T-helper 17 cell (primary cell): ENCODE measurements at places on chromosomes 3 and 15.
A peak's percentile ranks its signal among the peaks of the same experiment; 100 is the strongest.

DNA sequence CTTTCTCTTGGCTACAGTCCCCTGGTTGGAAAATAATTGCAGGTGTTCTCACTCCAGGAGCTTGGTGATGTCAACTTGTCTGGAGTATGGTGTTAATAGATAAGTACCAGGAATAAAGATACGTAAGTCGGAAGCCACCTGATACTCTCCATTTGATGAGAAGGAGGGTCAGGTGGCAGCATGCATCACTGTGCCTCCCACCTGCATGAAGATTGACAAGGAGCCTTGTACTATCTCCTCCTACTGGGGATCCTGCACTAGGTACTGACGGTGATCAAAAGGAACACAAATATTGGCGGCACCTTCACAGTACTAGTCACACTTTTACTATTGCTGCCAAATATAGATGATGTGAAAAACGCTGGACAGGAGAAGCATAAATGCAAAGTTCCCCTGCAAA, 32.6 kb upstream of the GABRB3 start:
- no peak for DNase-seq

DNA sequence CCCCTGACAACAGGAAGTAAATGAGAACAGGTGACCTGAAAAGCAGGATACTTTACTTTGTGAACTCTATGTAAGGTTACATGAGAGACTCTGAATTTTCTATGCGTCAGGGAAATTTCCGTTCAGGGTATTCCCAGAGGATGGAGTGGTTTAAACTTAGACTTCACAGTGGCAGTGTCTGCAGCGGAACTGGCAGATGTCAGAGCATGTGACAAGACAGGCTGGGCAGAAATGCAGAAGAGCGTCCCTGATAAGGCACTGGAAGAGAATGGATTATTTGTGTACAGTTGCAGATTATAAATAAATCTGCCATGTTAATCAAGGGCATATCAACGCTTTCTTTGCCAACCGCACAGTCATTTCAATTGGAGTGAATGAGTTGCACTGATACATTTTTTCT, 598.4 kb upstream of the ZNF717 start:
- DNase-seq, result no peak

GRCh38 chr15:63492541-63493077, 11.8 kb upstream of the USP3 start:
- DNase-seq, result no peak

GRCh38 chr3:41148478-41148877, 50.8 kb upstream of the CTNNB1 start:
- DNase-seq, result no peak

GRCh38 chr3:157147099-157147803, 12.7 kb downstream of the CCNL1 start:
- no peak for DNase-seq

DNA sequence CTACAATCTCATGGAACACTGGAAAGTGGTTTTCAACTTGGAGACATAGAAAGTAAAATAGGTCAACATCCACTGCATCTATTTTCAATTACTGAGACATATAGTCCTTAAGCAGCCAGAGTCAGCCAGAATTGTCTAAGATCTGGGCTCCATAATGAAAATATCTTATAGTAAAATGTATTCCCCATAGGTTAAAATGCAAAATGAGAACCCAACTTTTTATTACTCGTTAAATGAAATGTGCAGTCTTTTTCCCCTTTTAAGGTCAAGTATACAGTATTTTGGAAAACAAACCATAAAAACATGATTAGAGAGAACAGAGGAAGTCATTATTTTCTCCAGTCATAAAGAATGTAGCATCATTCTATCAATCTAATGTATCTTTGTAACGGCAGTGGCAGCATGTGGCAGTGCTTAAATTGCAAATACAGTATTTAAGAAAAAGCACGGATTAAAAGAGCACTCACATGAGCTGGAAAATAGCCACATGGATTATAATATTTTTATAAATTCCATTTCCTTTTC, 64.4 kb upstream of the CPB1 start:
- DNase-seq, result no peak

DNA sequence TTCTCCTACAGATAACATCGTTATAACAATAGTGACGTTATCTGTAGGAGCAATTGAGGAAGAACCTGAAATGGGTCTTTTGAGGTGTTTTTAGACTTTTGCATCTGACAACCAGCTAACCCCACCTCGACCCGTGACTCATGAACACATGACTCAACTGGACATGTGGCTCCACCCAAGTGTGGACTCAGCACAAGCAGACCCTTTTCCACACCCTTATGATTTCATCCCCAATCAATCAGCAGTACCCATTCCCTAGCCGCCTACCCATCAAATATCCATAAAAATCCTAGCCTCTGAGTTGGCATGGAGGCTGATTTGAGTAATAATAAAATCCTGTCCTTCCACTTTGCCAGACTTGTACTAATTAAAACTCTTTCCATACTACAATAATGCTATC, 255.4 kb downstream of the ARPP21 start:
- DNase-seq, result no peak

DNA sequence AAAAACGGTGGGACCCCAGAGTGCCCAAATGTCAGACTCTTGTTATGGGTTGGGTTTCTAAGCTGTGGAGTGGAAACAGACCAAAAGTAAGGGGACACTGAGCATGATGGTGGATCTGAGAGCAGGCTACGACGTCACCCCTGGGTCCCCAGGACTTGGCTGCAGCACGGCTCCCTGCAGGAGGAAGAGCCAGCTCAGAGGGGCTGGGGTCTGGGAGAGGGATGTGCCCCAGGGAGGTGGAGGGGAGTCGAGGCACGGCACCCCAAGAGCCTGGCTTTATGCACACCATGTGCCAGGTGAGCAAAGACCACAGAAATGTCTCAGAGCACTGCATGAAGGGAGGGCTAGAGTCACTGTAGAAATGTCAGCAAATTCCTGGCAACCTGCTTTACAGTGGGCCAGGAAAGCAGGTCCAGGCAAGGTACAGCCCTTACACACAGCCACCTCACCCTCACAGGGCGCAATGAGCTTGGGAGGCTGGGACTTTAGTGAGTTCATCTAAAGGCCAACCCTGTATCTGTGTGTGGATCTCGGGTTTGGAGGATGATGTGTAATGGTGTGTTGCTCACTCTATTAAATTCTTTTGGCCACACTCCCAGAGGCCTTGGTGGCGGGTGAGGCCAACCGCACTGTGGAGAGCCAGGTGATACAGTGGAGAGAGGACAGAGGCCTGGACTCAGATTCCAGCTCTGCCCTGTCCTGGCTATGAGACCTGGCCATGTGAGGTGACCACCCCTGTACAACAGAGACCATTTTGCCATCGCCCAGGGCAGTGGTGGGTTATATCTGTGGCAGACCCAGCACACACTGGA, 14.1 kb downstream of the CTSH start:
- DNase-seq, result no peak

DNA sequence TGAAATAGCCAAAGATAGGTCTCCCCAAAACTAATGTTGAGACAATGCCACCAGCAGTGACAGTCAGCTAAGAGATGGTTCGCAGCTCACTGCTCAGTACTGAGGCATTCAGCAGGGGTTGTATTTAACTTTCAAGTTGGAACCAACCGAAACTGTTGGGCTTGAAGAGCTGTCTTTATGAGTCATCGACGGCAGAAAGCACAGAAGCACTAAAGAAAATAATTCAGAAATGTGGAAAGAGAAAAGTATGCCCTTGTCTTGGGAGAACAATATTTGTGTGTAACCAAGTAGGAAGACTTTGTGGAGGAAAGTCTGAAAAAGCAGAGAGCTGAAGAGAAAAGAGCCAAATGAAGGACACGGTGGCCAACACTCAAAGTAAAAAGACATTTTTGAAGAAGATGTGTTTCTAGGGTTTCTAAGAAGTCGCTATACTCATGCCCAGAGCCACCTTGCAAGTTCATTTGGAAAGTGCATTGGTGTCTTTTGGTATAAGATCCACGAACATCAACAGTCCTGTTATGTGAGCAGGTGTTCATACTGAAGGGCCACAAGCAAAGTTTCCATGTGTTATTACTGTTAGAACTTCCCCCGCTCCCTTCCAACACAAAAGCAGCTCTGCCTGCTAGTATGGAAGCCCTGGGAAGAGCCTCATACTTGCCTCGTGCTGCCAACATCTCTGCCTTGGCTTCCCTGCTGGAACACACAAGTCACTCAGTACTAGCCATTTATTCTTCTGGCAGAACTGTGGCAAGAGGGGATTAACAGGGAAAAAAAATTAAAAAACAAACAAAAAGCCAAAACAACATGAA, 4.1 kb upstream of the RARB start:
- no peak for DNase-seq

- DNase-seq, result no peak
These were observed 58.9 kb upstream of the ETV5 start for GRCh38 chr3:186167646-186168395.

- no peak for DNase-seq
These were observed 12.0 kb upstream of the CTXND1 start for GRCh38 chr15:80264031-80264430.

DNA sequence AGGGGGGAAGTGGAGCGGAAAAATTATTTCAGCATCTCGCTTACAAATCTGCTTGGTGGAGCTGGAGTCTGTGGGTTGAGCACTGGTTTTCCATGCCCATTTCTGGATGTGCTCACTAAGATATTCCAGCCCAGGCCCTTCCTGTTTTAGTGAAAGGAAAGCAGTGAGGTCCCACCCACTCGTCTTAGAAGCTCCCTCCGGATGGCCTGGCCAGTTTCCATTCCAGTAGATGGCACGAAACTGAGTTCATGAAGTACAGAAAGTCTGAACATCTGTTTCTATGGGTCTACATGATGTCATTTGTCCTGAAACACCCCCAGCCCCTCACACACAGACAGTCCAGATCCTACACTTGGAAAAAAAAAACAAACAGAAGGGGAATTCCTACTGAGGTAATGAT, 31.9 kb upstream of the THSD4 start:
- no peak for DNase-seq

DNA sequence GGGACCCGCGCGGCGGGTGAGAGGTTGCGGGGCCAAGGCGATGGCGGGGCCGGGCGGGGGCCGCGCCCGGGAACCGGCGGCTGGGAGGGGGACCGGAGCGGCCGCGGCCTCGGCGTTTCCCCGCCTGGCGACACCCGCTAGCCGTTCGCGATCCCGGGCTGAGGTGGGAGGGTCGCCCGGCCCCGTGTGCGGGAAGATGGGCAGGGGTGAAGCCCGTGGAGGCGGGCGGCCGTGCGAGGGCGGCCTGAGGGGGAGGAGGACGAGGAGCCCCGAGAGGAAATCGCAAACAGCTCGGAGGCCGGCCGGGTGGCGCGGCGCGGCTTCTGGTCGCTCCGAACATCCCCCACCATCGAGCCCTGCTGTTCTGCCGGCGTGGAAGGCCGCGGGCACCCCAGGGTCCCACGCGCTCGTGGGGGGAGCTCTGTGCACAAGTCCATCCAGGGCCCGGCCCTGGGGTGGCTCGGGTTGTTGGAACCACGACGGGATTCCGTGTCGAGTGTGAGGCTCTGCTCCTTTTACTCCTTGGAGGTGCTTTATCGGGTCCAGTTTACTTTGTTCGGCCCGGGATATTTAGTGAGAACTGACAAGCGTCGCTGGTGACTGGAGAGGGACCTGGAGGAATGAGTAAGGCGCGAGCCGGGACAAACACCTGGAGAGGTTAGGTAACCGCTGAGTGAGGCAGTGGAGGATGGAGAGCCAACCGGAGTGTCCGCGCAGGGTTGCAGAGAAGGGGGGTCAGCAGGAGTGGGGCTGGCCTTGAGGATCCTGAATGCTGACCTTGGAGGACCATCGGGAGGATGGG, 728 bp downstream of the CRTC3 start:
- peak; percentile 15 for DNase-seq

DNA sequence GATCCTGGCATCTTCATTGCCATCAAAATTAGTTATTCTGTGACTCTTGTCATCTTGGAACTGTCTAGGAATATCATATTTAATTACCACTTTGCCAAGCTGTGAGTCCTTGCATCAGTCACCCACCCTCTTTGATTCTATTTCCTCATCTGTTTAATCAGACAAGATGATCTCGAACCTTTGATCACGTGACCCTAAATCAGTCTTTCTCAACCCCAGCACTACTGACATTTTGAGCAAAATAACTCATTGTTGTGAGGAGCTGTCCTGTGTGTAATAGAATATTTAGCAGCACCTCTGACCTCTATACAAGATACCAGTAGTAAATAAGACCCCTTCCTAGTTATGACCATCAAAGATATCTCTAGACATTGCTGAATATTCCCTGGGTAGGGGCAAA, 343.4 kb upstream of the ARPP21 start:
- DNase-seq, result no peak

GRCh38 chr15:45181491-45182285, 6.1 kb downstream of the SHF start:
- DNase-seq, result no peak

GRCh38 chr3:133880287-133880686, 15.4 kb downstream of the RAB6B start:
- DNase-seq, result no peak

- DNase-seq, result no peak
These were observed 48.9 kb upstream of the POLG start for GRCh38 chr15:89383365-89384175.

DNA sequence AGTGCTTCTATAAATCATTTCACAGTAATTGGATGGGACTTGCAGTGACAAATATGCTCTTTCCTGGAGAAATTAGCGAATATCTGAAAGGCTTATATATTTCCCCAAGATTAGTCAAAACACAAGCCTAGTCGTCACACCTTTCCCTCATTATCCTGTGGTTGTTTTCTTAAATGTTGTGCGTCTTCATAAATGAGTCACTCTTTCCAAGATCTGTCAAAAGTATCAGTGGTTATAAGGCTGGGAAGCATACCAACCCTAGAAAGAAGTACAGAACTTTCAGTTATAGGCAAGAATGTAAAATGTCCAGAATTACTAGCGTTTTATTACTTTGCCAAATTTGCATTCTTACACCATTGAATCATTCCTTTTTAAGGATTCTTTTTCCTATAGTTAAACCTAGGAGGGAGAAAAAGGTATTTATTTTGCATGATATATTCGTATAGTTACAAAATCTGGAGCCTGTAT, 33.6 kb downstream of the TMEM212 start:
- DNase-seq, result no peak

DNA sequence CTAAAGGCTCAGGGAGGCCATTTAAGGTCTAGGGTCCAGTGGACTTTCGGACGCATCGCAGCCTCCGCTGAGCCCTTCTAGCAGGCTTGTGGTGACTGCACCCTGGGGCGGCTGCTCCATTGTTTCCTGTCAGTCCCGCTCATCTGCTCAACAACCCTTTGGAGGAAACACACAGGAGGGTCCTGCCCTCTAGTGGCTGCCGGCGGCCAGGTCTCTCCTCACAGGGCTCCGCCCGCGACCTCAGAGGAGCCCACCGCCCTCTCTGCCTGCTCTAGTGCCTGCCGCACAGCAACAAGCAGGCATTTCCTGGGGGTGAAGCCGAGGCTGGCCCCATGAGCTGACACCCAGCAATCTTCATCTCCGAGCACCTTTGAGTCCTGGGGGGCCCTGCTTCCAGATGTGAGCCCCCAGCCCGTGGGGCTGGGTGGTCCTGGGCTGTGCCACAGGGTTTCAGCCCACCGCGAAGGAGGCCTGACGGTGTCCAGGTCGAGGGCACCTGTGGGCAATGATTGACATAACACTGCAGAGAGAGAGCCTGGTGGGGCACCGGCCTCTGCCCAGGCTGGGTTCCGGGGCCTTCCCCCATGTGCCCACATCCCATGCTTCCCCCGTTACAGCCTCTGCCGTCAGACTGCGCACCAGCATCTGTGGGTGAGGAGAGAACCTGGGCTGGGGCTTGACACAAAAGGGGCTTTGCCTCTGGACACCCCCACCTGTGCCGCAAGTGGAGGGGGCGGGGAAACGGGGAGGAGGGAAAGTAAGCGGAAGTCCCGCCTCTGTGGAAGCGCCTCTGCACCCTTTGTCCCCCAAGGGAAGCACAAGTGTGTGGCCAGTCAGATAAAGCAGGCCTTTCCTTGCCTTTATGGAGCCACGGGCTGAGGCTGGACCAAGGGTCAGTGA, 27.0 kb upstream of the SFMBT1 start:
- DNase-seq, result peak; percentile 72
